Skeletal muscle cell (primary cell): ENCODE measurements at places on chromosomes 3 and 15.

GRCh38 chr15:88419830-88420229, 47.4 kb downstream of the MRPL46 start:
- DNase-seq: no peak

DNA sequence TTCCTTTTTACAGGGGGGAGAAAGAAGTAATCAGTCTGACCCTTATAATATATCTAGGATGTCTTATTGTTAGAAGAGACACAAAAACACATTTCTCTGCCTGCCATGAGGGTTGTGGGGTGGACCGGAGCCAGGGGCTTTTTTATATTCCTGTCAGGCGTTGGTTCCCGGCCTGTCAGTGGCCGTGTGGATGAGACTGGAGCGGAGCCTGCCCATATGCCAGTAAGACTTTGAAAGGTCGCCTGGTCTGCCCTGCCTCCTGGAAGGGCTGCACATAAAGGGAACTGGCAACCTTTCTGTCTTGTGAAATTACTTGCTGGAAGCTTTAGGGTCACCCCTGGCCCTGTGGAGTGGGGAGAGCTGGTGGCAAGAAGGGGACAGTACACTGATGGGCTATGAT, 34.7 kb downstream of the MAP3K13 start:
- no peak for DNase-seq

DNA sequence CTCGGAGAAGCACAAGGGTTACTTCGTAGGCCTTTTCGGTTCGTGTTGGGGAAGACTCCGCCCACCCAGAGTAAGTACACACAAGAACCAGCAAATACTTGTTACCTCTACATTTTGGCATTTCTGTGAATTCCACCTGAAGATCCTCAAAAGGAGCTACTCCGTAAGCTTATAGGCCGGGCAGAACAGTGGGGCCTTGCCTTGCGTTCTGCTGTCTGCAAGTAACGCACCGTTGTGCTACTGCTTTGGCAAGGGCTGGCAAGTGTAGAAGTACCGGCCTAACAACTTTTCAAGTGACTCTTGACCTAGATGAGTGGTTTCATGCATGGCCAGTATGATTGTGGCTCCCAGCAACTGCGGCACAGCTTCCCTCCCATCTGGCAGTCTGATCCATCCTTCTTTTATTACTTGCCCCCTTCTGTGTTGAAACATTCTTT, 6.4 kb upstream of the DNAAF4 start:
- no peak for DNase-seq

DNA sequence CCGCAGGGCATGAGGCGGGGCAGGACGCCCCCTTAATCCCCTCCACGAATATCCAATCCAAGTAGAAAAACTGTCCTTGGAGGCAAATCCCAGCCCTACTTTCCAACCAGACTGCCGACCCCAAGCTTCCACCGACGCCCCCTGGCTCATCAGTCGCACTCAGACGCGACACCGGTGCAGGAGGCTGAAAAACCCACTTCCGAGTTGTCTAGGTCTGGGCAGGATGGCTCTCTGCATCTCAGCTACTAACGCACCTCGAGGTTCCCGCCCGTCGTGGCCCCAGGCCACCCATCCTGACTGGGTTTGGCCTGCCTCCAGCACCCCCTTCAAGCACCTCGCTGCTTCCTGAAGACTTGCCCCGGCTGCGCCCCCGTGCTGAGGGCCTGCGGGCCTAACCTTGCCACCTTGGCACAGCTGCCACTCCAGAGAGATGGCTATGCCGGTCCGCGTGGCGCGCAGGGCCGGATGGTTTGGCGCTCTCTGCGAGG, 15.5 kb downstream of the RGMA start:
- no peak for DNase-seq

- DNase-seq: no peak
Observed at GRCh38 chr3:159835126-159835525, 153.5 kb upstream of the IL12A start.

DNA sequence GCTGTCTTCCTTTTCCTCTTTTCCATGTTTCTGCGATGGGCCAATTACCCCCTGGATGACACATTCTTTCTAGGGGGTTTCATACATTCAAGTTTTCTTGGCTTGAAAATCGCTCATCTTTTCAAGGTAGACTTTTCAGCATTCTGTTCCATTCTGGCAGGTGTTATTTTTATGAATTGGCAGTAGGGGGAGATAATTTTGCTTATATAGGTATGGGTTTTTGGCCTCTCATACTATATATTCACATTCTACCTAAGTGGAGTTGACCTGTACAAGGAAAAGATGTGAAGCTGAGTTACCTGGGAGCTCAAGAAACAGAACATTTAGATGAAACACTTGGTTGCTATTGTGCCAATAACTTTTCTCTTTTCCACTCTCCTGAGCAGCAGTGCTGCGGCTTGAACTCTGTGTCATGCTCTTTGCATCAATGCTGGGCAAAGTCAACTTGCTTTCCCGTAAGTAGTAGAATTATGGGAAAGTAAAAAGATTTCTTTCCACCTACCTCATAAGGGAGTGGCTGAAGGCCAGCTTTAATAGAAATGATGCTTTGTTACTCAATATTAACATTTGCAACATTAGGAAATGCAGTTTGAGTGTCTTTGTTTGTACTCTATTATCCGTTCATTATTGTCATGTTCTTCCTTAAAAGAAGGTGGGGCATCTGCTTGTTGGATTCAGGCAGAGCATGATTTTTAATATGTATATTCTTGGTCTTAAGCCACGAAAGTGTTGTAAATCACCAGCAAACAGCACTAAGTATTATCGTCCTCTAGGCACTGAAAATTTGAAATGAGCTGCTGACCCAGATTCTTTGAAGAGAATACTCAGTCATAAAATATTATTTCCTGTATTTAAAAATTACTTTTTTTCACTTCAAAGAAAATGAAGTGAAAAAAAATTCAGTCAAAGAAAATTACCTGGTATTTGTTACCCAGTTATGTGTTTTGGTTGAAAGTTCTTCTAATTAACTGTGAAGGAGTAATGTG, 27.7 kb upstream of the MFSD1 start:
- DNase-seq: peak; percentile 52

- no peak for DNase-seq
Observed at GRCh38 chr3:129246636-129247035, 2.8 kb upstream of the COPG1 start.

- no peak for DNase-seq
Observed at GRCh38 chr3:129638481-129638880, 32.0 kb upstream of the PLXND1 start.

- no peak for DNase-seq
Observed at GRCh38 chr3:155643581-155644165, 101.2 kb downstream of the PLCH1 start.
